ENCODE measurements at places on chromosomes 6 and 20. TPM values are rescaled to one million over a fixed set of nuclear protein-coding genes. Genes with fewer than 3 reads are reported as not detected.

Gene HTR1B
- not detected for total RNA-seq

DNA sequence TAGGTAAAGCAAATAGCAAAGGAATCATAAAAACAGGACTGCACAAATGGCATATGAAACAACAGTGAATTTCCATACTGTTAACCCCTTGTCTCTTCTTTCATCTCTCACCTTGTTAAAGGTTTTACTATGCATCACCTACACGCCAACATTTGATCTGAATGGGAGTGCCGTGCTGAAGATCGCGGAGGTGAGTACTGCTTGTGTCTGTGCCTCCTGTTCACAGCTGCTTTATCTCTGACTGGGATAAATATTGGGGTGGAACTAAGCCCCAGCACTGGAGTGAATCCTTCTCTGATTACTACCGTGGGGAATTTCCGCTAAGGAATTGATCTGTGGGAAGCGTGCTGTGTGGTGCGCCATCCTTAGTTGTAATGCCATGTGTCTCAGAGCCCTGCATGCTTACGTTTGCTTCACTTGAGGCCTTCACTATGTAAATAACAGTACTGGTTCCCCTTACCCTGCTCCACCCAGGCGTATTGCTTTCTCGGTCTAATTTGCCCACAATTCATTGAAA lies 11.4 kb upstream of the PBOV1 start:
- DNase-seq, result no peak

DNA sequence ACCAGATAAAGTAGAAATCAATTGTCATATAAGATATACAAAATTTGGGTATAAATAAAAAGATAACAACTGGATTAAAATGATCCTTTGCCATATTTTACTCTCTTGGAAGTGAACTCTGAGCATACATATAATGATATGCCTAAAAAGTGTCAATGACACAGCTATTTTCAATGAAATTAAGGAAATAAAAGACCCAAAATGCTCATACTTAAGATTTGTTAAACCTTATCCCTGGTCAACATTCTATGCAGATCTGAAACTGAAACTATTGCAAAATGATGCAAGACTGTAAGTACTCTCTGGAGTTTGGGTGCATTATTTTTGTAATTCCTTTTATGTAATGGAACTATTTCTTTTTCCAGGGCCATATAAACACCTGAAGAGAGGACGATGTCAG lies 119.0 kb upstream of the SGK1 start:
- DNase-seq, result no peak

DNA sequence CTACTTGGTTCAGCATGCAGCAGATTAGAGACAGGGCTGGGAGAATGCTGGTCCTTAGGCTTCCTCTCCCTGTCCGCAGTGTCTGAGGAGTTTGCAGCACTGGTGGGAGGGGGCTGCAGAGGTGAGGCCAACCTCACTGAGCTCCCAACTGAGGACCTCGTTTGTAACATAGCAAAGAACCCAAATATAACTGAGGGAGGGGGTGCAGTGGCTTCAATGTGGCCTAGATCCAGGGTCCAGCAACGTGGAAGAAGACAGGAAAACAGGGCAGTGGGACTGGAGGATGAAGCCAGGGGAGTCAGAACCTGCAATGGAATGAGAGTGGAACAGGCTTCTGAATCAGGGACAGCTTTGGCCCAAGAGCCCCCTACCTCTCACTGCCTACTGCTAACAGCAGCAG lies 84.3 kb upstream of the MAFB start:
- no peak for DNase-seq

- no peak for DNase-seq
Observed at GRCh38 chr20:51697096-51697826, 70.9 kb downstream of the ATP9A start.

Gene BCKDHB
- 37.2 TPM for total RNA-seq

Gene DUSP15
- 5.1 TPM for total RNA-seq

Data from left ventricle myocardium inferior (tissue), 1 donor.